Body of pancreas (tissue), 4 donors: ENCODE measurements at places on chromosomes 6 and 20. TPM values are rescaled to one million over a fixed set of nuclear protein-coding genes. Genes with fewer than 3 reads are reported as not detected.

GRCh38 chr20:48986899-48987298 is 59.2 kb upstream of the CSE1L start:
- DNase-seq, result peak; percentile 41

DNA sequence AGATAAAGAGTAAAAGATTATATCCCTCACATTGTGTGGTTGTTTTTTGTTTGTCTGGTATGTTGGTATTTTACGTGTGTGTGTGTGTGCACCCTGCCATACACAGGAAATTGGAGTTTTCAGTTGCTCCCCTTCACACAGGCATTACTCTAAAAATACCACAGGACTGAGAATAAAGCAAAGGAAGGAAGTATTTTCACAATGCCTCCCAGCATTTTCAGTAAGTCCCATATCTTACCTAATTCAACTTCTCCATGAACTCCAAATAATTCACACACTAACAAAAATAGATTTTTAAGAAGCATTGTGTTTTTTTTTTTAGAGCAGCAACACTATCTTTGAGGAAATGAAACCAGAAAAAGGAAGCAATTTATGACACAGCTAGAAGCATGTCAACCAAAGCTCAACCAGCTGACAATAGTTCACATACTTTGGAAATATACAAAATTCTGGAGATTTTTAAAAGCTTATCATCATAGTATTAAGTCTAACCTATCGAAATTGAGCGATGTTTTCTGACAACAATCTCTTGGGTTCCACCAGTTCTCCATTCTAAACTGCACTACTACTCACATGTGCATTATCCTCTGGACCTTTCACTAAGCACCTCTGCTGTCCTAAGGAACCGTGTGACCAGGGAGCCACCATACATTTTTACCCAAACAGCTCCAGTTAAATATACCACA is 2.1 kb downstream of the UBE2J1 start:
- DNase-seq, result no peak

GRCh38 chr6:116073765-116074440 is 13.2 kb upstream of the FRK start:
- no peak for DNase-seq

- no peak for DNase-seq
These were observed 60.2 kb downstream of the GNAS-AS1 start for GRCh38 chr20:58790454-58790853.

The EEF1A2 gene
- 23.1 TPM for total RNA-seq

The TRIM38 gene
- total RNA-seq, result 3.9 TPM
